Activated CD4-positive, alpha-beta T cell treated with anti-CD3 and anti-CD28 coated beads, Interleukin-2, amount 10 ng/mL, durations not matched to agents 7 days and 5 days (primary cell): ENCODE measurements at places on chromosomes 7 and 10.

DNA sequence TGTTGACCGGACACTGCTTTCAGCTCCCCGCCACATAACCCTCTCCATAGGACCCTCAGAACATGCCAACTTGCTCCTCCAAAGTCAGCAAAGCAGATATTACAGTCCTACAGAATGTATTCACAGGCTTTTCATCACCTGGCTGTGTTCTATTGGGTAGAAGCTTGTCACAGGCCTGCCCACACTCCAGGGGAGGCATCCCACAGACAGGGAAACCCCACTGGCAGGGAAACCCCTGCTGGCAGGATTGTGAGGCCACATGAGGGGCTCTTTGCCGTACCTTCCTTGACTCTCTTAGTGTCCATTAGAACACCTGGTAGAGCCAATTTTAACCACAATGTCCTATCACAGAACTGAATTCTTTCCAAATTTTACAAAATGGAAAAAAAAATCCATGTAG, 344.2 kb upstream of the MGMT start:
- no peak for DNase-seq

DNA sequence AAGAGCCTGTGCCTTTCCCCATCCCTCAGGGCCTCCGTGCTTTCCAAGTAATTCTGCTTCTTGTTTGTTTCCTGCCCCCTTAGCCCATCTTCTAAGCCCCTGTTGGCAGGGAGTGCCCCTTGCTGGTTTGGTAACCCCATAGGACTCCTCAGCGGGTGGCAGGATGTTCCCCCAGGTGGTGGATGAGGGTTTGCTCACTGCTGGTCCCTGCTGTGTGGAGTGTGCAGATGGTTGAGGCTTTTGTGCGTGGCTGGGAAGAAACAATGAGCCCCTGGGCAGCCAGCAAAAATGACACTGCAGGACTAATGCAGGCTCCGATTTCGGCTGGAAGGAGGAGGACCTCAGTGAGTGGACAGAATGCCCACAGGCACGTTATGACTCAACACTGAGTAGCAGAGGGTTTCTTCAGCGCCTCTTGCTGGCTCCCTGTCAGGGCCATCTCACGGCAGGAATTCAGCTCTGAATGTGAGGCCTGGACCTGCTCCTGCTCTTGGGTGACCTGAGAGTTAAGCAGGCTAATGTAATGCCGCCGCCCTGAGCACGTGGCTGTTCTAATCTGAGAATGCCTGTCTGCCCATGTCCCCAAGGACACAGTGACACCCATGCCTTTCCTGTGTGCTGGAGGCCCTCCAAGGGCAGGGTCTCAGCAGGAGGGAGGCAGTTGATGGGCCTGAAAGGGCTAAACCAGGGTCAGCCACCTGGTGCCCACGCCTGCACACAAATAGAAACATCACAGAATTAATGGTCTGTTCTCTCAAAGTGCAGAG, 16.6 kb downstream of the BAG3 start:
- DNase-seq: no peak

- DNase-seq: no peak
Observed at GRCh38 chr7:131305152-131305551, 22.5 kb upstream of the MKLN1 start.

GRCh38 chr7:27297356-27297755, 54.8 kb downstream of the EVX1 start:
- DNase-seq: no peak

DNA sequence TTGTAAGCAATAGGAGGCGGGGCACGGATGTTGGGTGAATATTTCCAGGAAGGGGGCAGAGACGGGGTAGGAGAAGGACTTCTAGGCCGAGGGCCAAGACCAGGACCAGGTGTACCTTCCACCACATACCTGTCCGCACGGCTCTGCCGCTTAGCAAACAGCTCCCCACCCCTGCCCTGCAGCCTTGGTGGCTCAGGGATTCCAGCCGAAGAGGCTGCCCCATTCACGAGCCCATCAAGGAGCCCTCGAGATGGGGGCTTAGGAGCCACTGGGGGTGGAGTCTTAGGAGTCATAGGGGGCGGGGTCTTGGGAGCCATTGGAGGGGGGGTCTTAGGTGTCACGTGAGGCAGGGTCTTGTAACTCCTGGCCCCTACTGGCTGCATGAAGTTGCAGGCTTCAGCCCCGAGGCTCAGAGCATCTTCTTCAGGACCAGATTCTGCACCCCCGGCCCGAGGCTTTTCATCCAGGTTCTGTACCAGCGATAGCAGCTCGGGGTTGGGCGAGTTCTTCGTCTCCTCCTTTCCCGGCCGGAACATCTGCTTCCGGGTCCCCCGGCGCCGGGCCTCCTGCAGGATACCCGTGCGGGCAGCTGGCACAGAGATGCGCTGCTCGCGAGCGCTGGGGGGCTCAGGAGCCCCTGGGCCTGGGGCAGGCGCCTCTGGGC, 6.1 kb upstream of the MYOZ1 start:
- DNase-seq: peak; percentile 21

GRCh38 chr7:70684173-70684572, 447.8 kb upstream of the GALNT17 start:
- DNase-seq: no peak

- no peak for DNase-seq
Observed at GRCh38 chr7:48416327-48416908, 245.2 kb downstream of the ABCA13 start.

DNA sequence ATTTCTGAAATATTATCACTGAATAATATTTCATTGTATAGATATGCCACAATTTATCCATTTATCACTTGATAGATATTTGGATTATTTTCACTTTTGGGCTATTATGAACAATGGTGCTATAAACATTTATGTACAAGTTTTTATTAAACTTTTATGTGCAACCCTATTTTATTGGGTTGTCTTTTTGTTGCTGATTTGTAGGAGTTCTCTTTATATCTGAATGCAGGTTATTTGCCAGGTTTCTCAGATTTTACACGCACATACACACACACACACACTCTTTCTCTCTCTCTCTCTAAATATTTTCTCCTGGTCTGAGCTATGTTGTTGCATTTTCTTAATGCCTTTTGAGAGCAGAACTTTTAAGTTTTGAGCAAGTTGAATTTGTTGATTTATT, 36.2 kb downstream of the ADK start:
- no peak for DNase-seq

- DNase-seq: no peak
Observed at GRCh38 chr7:146659732-146660131, 543.1 kb downstream of the CNTNAP2 start.
